ENCODE measurements at places on chromosomes 11 and 22.

- DNase-seq, result peak; percentile 27
These were observed 866 bp downstream of the GP1BB start for GRCh38 chr22:19723983-19724827.

DNA sequence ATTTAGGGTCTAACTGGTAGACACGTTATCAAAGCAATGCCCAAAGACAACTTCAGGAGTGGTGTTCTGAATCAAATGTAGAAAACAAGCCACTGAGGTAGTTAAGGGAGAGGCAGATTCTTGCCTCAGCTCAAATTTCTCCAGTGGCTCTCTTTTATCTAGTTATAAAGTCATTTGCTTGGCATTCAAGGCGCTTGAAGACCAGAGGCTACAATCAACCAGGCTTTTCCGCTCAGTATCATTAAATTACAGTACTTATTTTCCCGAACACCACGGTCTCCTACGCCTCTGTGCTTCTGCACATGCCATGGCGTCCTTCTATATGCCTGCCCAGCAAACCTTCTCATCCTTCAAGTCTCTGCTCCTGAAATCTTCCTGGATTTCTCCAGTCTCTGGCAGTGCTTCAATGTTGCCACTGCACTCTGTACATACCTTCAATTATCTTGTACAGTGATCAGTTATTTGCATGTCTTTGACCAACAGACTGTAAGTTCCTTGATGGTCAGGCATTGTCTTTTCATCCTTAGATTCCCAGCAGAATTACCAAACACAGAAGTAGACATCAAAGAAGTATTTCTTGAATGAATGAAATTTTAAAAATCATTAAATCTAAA lies 1.4 kb downstream of the POGLUT3 start:
- DNase-seq, result no peak

DNA sequence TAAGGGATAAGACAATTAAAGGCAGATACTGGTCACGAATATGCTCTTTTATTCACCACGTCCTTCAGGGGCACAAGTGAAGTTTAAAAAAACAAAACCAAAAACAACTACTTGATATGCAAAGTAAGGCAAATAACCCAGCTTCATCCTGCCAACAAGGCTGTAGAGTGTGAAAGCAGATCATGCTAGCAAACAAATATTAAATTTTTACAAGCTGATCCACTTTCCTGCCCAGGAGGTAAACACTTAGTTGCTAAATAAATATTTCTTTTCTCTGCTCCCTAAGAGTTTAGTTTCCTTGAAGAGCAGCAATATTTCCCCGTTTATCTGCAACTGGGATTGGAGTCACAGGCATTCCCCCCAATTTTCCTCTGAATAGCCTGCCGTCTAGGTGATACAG lies 300.2 kb downstream of the LARGE1 start:
- DNase-seq, result no peak

- DNase-seq, result no peak
These were observed 68.8 kb downstream of the PRDM11 start for GRCh38 chr11:45215098-45215865.

DNA sequence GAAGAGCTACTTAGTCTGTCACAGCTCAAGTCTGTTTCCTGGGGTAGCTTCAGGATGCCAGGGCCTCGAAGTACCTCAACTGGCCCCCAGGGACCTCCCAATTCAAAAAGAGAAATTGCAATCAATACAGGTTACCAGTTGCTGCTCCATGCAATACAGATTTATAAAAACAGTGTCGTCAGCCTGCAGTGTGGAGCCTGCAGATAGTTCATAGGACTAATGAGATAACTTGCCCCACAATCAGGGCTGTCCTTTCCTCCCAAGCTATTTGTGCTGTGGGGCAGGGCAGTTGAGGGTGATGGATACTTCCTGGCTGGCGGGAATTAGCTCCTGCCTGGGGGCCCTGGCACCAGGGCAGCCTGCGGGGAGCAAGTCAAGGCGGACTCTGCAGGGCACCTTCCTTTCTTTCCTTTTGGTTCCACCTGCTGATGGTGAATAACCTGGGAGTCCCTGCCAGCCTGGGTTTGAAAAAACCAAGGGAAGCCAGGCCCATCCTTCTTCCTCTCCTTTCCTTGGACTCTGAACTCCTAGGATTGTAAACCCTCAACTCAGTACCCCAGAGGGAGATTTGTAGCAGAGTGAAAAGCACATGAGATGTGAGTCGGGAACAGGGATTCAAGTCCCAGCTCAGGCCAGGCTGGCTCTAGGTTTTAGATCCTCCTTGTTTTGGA lies 216.6 kb downstream of the CEP164 start:
- DNase-seq, result no peak

GRCh38 chr11:45717526-45717925 lies 52.1 kb upstream of the CHST1 start:
- DNase-seq, result no peak

- no peak for DNase-seq
These were observed 62.0 kb upstream of the PRR5 start for GRCh38 chr22:44639891-44640617.

DNA sequence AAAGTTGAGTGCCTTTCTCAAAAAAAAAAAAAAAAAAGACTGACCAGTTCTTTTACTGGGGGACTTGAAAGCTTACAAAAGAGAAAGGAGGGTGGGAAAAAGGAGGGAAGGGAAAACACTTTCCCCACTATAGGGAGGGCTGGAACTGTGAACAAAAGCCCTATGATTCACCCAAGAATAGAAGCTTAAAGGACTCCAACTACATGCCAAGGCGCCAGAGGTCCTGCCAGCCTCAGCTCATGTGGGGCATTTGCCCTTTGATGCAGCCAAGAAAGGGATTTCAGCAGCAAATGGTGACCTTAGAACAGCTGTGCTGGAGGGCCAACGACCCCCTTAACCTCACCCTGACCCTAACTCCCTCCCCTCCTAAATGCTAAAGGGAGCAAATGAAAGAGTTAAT lies 160.0 kb downstream of the NTM start:
- DNase-seq, result no peak

- DNase-seq, result no peak
These were observed 104.5 kb upstream of the TEAD1 start for GRCh38 chr11:12569499-12570425.

GRCh38 chr11:67584881-67585873 lies 1.6 kb downstream of the GSTP1 start:
- DNase-seq, result no peak

GRCh38 chr11:82194521-82194920 lies 539.1 kb downstream of the FAM181B start:
- DNase-seq, result no peak

GRCh38 chr11:67640021-67640757 lies 626 bp upstream of the TBX10 start:
- peak; percentile 55 for DNase-seq

GRCh38 chr11:74020539-74020938 lies 11.7 kb upstream of the UCP3 start:
- no peak for DNase-seq

GRCh38 chr22:42078469-42079318 lies 806 bp upstream of the SMDT1 start:
- no peak for DNase-seq

DNA sequence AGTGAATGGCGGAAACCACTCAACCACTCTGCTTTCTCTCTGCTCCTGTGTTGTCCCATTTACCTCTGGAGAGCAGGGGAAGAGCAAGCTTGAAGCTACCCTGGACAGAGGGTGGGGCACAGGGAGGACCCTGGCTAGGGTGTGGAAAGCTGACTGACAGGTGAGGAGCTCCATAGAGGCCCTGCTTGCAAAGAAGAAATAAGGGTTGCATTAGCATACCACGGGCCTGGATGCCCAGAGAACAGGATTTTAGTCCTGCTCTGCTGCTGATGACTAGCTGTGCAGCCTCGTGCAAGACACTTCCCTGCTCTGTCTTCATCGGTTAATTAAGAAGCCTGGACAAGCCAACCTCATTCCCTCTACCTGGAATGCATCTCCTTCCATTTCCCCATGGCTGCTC lies 135.0 kb downstream of the BUD13 start:
- DNase-seq, result no peak

DNA sequence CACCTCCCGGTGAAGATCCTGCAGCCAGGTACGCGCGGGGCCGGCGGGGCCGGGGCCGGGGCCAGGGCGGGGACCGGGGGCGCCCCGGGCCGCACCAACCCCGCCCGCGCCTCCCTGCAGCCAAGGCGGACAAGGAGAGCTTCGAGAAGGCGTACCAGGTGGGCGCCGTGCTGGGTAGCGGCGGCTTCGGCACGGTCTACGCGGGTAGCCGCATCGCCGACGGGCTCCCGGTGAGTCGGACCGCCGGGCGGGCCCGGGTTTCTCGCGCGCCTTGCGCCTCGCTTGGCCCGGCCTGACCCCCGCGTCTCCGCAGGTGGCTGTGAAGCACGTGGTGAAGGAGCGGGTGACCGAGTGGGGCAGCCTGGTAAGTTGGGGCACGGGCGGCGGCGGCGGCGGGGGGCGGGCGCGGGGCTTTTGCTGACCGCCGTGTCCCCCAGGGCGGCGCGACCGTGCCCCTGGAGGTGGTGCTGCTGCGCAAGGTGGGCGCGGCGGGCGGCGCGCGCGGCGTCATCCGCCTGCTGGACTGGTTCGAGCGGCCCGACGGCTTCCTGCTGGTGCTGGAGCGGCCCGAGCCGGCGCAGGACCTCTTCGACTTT lies 531 bp downstream of the PIM3 start:
- peak; percentile 51 for DNase-seq

GRCh38 chr22:19527321-19527721 lies 3.1 kb upstream of the CLDN5 start:
- DNase-seq, result no peak

GRCh38 chr11:16777613-16777975 lies 39.1 kb downstream of the C11orf58 start:
- no peak for DNase-seq

- no peak for DNase-seq
These were observed 24.3 kb downstream of the KLHL22 start for GRCh38 chr22:20471126-20471833.

GRCh38 chr11:68525930-68526329 lies 65.4 kb downstream of the PPP6R3 start:
- DNase-seq, result no peak

GRCh38 chr11:117273550-117274289 lies 17.4 kb upstream of the BACE1-AS start:
- DNase-seq, result no peak

DNA sequence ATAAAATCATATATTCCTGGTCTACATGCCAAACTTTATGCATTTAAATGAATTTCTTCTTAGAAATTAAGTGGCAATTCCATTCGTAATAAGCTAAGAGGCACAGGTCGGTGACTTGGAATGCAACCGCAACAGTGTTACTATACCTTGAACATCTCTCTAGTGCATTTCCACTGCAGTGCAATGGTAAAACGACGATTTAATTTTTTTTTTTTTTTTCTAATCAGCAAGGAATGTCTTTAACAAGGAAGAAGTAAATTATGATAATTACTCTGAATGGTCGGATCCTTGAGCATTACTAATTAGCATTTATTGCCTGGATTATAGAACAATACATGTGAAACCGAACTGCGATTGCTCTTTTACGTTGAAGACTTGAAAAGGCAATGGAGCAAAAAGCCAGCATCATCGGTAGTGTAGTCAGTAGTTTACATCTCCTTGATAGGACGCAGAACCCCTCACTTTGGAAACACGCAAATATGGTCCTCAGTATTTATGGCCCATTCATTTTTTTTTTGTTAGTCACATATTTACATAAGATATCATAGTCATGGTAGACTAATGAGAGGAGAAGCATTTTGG lies 20.2 kb downstream of the BLID start:
- DNase-seq, result no peak

- no peak for DNase-seq
These were observed 615 bp downstream of the ANO5 start for GRCh38 chr11:22193348-22194051.

DNA sequence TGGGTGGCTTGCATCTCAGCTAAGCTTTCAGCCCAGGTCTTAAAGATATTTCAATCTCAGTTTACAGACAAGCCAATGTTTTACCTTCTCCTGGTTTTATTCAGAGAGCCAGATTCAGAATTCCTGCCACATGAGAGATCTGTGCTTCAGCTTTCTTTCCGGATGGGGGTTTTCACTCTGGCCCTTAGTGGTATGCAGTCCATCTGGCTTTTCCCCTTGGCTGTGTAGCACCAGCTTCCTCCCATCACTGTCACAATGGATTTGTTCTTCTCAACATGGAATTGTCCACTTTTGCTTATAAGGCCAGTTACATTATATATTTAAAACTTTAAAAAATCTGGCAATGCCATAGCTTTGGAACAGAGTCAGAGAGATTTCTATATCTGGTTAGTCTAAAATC lies 303.9 kb downstream of the ETS1 start:
- DNase-seq, result no peak

DNA sequence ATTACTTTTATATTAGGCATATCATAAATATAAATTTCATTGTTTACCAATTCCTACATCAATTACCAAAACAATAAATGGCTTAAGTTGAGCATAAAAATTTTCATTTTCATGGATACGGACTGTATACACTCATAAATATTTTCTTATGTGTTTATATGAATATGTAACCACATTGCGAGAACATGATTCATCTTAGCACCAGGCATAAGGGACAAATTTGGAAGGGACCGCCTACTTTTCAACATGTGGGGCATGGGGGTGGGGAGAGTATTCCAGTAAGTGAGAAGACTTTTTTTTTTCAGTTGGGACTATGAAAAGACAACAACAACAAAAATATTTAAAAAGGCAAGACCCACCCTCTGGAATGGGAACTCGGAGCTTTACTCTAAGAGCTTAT lies 296.1 kb downstream of the RAB38 start:
- DNase-seq, result no peak

DNA sequence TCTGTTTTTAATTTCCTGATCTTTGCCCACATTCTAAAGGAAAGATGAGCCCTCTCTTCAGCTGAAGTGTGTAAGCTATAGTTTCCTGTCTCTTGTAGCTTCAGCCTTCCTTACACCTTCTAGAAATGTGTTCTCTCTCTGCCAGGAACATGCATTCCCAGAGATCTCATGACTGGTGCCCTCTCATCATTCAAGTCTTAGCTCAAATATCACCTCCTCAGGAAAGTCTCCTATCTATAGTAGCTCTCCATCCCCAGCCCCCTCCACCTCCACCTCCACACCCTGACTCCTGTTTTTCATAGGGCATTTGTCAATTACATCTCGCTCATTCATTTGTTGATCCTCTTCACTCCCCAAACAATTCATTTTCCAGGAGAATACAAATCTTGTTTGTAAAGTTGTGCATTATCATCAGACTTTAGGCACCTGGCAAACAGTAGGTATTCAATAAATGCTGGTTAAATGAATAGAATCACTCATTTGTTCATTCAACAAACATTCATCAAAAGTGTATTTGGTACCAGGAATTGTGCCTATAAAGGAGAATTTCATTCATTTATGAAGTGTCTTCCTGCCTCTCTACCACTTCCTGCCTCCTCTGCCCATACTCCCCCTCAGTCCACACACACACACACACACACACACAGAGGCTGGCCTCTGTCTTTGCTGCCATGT lies 160.3 kb downstream of the BBOX1 start:
- DNase-seq, result no peak

DNA sequence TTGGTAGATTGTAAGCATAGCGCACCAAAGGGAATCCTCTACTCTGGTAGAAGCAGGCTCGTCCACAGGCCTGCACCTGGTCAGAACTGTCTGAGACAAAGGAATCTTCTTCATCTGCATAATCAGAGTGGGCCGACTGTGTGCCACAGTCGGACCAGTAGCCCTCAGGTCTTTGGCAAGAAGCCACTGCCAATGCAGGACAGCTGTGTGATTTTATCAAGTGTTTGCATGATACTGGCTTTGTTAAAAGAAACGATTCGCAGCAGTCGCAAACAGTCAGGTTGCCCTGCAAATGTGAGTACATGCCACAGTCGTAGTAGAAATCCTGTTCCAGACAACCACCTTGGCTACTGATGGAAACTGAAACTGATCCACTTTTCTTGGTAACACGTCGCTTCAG lies 4.9 kb upstream of the CCDC34 start:
- no peak for DNase-seq
